ENCODE measurements at places on chromosomes 4 and X. TPM values are rescaled to one million over a fixed set of nuclear protein-coding genes. Genes with fewer than 3 reads are reported as not detected.

GRCh38 chr4:145935253-145936141 lies 3.1 kb downstream of the ZNF827 start:
- peak; percentile 52 for DNase-seq

DNA sequence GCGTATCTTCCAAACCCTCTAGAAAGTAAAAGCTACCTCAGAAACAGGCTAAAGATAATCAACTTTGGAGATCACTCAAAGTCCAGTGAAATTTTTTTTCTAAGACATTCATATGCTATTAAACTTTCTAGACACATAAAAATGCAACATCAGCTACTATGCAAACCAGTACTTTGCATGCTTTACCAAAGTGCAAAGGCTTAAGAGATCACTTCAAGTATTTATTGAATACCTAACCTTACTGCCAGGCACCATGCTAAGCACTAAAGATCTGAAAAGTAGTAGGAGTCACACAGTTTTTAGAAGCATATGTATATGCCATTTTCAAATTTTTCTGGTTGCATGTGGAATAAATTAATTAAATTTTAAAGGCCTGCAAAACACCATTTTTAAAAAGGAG lies 115.8 kb downstream of the THOC2 start:
- DNase-seq: no peak

GRCh38 chr4:80730158-80730557 lies 300.4 kb upstream of the BMP3 start:
- DNase-seq: no peak

DNA sequence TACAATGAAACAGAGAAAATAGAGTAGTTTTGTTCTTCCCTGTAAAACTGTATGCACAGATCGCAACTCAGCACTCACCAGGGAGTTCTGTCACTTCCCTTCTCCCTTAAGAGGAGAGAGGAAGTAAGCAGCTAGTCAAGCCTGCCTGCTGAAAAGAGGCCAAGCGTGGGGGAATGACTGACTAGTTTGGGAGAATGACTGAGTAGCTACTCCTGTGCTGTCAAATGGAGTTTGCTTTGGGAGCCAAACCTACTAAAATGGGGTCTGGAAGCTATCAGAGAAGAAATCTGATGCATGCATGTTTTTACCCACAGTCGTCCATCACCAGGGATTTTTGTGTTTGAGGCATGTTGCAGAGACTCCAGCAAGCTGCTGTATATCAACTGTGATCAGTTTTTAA lies 54.6 kb upstream of the LHFPL1 start:
- DNase-seq: no peak

GRCh38 chrX:101370888-101371504 lies 15.0 kb downstream of the BTK start:
- no peak for DNase-seq

The HTRA3 gene
- 6.8 TPM for total RNA-seq

The TXLNG gene
- total RNA-seq: 8.7 TPM

DNA sequence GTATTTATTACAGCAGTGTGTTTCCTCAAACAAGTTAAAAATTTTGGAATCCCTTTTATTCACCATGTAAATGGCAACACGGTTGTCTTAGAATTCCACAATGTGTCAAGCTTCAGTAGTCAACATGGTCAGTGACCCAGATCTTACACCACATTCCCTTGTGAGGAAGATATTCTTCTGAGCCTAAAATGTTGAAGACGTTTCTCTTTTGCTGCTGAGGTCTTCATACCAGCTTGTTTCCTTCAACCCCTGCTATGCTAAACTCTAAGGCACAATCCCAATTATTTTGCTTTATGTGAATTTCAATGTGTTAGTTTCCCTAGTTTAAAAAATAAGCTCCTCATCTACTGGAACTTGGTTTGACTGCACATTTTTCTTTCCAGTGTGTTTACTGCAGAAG lies 17.6 kb upstream of the LDB2 start:
- DNase-seq: no peak

The S100P gene
- total RNA-seq: 7.5 TPM

The C4orf46 gene
- 6.0 TPM for total RNA-seq

The BLOC1S4 gene
- 13.2 TPM for total RNA-seq

DNA sequence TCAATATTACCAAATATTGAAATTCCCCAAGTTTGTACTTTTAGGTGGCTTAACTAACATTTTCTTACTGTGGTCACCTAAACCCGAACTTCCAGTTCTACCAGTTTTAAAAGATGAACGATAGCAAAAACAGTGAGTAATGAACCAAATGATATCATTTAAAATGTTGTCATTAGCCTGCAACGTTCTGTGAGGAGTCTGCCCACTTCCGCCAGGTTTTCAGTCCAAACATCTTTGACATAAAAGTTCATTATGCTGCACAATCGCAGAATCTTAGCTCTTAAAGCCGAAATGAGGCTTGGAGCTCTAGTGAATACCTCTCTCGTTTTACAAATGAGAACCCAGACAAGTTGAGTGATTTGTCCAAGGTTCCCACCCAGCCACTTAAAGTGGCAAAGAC lies 762 bp downstream of the PIGA start:
- DNase-seq: no peak

DNA sequence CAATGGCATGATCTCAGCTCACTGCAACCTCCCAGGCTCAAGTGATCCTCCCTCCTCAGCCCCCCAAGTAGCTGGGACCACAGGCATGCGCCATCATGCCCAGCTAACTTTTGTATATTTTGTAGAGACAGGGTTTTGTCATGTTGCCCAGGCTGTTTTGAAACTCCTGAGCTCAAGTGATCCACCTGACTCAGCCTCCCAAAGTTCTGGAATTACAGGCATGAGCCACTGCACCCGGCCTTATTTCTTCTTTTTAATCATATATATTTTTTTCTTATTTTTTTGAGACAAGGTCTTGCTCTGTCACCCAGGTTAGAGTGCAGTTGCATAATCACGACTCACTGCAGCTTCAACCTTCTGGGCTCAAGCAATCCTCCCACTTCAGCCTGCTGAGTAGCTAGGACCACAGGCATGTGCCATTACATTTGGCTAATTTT lies 184.0 kb downstream of the TSPAN5 start:
- no peak for DNase-seq

DNA sequence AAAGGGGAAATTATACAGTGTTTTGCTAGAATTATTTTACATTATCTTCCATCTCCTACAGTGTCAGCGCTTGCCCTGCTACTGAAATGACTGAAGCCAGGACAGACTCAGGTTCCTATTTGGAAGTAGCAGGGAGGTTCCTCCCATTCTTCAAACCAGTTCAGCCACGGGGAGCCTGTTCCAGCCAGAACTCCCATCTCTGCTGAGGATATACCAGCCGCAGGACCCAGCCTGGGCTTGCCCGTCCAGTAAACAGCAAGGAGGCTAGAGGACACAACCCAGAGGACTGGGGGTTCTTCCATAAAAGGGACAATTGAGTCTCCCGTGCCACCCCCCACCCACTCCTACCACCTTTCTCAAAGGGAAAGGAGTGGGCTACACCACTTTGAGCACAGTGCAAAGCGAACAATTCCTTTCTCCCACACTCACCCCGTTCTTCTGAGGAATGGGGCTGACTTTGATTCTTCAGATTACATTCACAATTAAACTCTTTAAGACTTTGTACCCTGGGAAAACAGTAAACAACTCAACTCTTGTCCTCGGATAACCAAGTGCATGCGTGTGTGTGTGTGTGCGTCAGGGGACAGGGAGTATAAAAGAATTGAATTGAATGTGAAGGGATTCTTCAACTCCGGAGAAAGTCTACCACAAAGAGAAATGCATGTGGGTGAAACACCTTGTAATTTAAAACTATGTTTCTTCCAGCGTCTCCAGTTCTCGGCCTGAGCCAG lies 31.0 kb upstream of the PPARGC1A start:
- no peak for DNase-seq

DNA sequence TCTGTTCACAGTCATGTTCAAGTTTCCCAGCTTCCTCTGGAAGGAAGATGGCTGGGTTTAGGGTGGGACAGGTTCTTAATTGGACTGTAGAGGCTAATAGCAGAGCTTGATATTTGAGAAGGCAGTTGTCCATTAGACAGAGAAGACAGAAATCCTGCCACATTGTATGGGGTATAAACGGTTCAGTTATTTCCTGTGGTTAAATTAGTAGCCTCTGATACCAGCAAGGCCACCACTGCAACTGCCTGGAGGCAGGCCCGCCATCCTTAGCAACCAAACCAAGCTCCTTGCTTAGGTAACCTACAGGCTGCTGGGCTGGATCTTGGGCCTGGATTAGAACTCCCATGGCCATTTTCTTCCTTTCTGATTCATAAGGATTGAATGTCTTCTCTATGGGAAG lies 1367.0 kb downstream of the PCDH7 start:
- no peak for DNase-seq

DNA sequence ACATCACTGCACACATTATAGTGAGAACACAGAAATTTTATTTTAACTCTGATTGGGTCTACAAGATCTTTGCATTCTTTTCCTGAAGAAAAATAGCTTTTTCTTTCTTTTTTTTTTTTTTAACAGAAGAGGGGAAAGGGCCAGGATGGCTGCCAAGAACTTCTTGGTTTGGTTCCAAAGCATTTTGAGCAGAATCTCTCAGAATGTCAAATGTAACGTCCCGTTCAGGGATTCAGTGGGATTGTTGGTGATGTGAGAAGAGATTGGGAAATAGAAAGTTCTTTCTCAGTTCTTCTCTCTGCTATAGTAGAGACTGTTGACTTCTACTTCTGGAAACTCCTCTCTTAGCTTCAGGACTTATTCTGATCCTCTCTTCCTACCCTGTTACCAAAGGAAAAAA lies 70.9 kb upstream of the CBR4 start:
- DNase-seq: no peak

DNA sequence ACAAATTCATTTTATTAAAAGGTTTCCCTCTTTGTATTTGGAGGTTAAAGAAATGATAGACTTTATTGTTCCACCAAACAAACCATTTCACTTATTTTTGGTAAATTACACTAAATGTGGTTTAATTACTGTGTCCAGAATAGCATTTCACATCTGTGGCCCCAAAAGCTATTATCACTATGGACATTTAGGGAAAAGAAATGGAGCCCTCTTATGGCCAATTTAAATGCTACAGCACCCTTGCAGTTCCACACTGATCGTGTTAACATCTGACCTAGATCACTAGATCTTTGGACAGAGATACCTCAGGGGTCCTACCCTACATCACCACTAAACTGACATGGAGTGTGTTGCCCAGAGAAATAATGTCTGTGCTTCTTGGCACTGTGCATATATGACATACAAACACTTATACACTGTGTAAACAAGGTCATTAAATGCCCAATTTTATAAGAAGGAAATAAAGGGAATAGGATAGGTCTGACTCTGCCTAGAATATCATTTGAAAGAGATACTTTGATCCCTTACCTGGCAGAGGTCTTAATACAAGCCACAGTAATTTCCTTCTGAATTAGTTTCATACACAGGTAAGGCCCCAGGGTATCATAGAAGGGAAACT lies 163.9 kb downstream of the KDR start:
- DNase-seq: no peak
